ENCODE measurements at places on chromosomes 3 and 15. TPM values are rescaled to one million over a fixed set of nuclear protein-coding genes. Genes with fewer than 3 reads are reported as not detected.

TGM5 gene
- total RNA-seq = not detected

SI gene
- not detected for total RNA-seq

STRC gene
- total RNA-seq = 1.1 TPM

SSR3 gene
- total RNA-seq = 189 TPM

ERC2 gene
- 0.19 TPM for total RNA-seq

FRMD5 gene
- total RNA-seq = 0.60 TPM

AADAC gene
- total RNA-seq = not detected

PRSS50 gene
- 0.07 TPM for total RNA-seq

SLC22A13 gene
- total RNA-seq = 1.2 TPM

TMC3 gene
- not detected for total RNA-seq

KNG1 gene
- not detected for total RNA-seq

WDR93 gene
- total RNA-seq = 0.19 TPM

HDC gene
- 1.1 TPM for total RNA-seq

DNA sequence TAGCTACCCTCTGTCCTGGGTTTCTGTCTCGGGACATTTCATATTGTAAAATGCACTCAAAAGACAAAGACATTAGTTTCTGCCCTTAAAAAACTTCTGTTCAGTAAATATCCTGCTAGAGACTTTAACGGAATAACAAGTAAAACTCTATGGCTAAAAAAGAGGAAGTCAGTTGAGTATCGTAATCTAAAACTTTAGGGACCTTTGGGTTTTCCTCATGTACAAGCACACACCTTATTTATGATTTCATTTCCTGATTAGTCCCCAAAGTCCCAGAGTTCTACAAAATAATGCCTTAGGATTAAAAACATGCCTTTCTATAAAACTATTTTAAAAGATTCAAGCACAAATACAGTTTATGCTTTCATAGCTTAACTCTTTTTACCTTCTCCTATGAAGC lies 585.9 kb downstream of the UNC13C start:
- no peak overlapping the region for H3K27ac ChIP-seq
- no peak overlapping the region for H3K4me3 ChIP-seq
- no peak for DNase-seq
- H3K4me1 ChIP-seq = no peaks in the 10 kb centered on the region
- no peaks in the 10 kb centered on the region for H3K36me3 ChIP-seq
- H3K27me3 ChIP-seq = peaks cover 6% of the 10 kb centered on the region

DNA sequence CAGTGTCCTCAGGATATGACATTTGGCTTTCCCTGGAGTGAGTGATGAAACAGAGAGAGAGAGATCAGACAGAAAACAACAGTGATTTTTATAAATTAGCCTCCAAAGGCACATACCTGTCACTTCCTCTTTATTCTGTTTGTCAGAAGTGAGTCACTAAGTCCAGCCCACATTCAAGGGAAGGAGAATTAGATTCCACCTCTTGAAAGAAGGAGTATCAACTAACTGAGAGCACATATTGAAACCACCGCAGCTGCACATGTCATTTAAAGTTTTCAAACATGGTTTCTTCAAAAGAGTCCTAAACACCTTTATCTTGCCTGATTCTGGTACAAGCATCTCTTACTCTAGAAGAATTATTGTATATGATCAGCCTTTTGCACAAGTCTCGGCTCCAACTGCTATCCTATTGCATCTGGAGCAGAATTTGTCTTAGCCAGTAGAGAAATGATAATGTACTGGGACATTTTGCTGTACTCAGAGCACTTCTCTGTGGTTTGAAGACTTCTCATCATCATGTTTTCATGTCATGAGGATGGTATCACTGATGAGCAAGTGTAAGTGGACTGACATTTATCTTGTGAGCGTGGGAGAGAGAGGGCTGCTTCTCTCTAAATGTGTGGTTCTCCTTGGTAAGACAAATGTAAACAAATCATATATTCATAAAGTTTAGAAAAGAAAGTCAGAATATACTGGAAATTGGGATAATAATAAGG lies 338.9 kb upstream of the CFAP20DC start:
- peak overlapping the region; percentile 95 for H3K27ac ChIP-seq
- H3K36me3 ChIP-seq = peaks cover 2% of the 10 kb centered on the region
- DNase-seq = peak; percentile 31

GRCh38 chr3:29898171-29898965 lies 617.5 kb downstream of the RBMS3 start:
- H3K4me1 ChIP-seq = no peaks in the 10 kb centered on the region
- H3K4me3 ChIP-seq = no peak overlapping the region
- no peak overlapping the region for H3K27ac ChIP-seq

GRCh38 chr3:172089250-172089649 lies 49.9 kb downstream of the FNDC3B start:
- no peak overlapping the region for H3K27ac ChIP-seq
- no peaks in the 10 kb centered on the region for H3K36me3 ChIP-seq
- H3K27me3 ChIP-seq = no peaks in the 10 kb centered on the region
- no peak for DNase-seq
- no peak overlapping the region for H3K4me3 ChIP-seq
- peaks cover 48% of the 10 kb centered on the region for H3K4me1 ChIP-seq

- H3K4me3 ChIP-seq = no peak overlapping the region
- H3K36me3 ChIP-seq = peaks cover 20% of the 10 kb centered on the region
- DNase-seq = no peak
- H3K4me1 ChIP-seq = peaks cover 46% of the 10 kb centered on the region
- peak overlapping the region; percentile 71 for H3K27ac ChIP-seq
- no peaks in the 10 kb centered on the region for H3K27me3 ChIP-seq
These were observed 60.3 kb downstream of the RGMA start for GRCh38 chr15:93028632-93029213.

DNA sequence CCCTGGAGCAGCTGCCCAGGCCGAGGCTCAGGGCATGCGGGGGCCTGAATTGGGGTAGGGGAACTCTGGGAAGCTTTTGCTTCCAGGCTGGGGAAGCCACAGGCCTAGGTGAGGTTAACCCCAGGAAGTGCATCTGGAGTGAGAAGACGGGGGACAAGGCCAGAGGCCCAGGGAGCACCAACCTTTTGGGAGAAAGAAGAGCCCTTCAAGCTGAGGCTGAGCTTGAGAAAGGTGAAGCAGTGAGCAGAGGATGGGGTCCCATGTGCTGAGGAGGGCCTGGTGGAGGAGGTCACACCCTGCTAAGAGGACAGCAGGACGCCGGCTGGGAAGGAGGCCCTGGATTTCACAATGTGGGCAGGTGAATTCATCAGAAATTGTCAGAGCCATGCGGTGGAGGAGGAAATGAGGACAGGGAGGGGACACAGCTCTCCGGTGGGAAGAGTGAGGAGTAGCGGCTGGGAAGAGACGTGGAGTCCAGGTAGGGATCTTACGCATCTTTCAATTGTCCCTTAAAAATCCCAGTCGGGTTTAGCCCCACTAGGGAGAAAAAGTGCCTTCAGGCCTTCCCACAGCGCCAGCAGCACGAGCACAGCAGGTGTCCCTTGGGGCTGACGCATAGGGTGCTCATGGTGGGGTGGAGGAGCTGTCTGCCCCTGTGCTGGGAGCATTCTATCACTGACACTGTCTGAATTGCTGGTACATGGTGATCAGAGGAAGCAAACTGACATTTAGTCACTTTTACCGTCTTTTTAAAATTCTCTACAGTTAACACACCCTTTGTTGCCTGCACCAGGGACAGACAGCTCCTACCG lies 50.9 kb downstream of the HCN4 start:
- no peak for DNase-seq
- no peak overlapping the region for H3K27ac ChIP-seq
- peaks cover 20% of the 10 kb centered on the region for H3K27me3 ChIP-seq
- H3K4me3 ChIP-seq = no peak overlapping the region

DNA sequence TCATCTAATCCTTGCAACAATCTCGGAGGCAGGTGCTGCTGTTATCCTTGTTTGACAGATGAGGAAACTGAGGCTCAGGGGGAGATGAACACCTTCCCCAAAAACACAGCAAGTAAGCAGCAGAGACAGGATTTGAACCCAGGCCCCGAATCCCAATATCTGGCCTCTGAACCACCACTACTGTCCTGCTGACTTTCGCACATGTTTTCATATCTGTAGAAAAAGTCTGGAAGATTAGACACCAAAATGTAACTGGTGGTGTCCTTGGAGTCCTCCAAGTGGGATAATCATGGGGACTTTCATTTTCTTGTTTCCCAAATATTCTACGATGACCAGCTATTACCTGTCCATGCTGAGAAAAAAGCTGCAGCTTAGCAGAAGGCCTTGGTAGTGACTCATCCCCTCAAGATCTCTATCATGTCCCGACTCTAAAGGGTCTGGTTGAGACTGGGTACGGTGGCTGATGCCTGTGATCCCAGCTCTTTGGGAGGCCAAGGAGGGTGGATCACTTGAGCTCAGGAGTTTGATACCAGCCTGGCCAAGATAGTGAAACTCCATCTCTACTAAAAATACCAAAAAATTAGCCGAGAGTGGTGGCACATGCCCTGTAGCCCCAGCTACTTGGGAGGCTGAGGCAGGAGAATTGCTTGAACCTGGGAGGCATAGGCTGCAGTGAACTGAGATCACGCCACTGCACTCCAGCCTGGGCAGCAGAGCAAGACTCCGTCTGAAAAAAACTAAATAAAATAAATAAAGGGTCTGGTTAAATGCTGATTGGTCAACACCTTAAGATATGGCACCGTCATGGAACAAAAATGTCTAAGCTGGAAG lies 8.6 kb downstream of the IRAK2 start:
- H3K36me3 ChIP-seq = peaks cover 9% of the 10 kb centered on the region
- H3K27ac ChIP-seq = no peak overlapping the region
- peaks cover 20% of the 10 kb centered on the region for H3K4me1 ChIP-seq

- H3K27me3 ChIP-seq = peaks cover under 1% of the 10 kb centered on the region
- H3K27ac ChIP-seq = no peak overlapping the region
- no peaks in the 10 kb centered on the region for H3K4me1 ChIP-seq
- H3K36me3 ChIP-seq = no peaks in the 10 kb centered on the region
These were observed 359.7 kb upstream of the ROPN1 start for GRCh38 chr3:124351430-124352148.

GRCh38 chr3:12507591-12508281 lies 23.5 kb downstream of the TSEN2 start:
- H3K4me3 ChIP-seq = no peak overlapping the region
- DNase-seq = no peak
- H3K36me3 ChIP-seq = no peaks in the 10 kb centered on the region
- no peaks in the 10 kb centered on the region for H3K27me3 ChIP-seq

DNA sequence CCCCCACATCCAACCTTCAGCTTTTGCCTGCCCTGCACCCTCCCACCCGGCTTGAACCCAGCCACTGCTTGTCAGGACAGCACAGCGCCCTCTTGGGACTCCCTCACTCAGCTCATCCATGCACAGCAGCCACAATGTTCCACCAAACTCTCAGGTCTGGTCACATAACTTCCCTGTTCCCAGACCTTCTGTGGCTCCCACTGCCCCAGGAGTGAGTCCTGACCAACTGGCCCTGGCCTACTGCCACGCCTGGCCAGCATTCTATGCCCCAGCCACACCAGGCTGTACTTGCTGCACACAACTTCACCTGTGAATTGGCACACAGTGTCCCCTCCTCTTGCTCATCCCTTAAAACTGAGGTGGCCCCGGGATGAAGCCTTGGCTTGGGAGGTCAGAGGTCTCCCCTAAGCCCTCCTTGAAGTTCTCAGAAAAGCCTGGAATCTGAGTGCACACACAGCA lies 21.0 kb downstream of the PLXNB1 start:
- no peak for DNase-seq
- H3K36me3 ChIP-seq = no peaks in the 10 kb centered on the region
- no peaks in the 10 kb centered on the region for H3K27me3 ChIP-seq
- H3K4me1 ChIP-seq = no peaks in the 10 kb centered on the region
- no peak overlapping the region for H3K4me3 ChIP-seq

GRCh38 chr15:93826293-93826692 lies 405.1 kb upstream of the MCTP2 start:
- no peak overlapping the region for H3K4me3 ChIP-seq
- DNase-seq = no peak
- no peak overlapping the region for H3K27ac ChIP-seq
